Astrocyte (in vitro differentiated cells and primary cell): ENCODE measurements at places on chromosomes 1 and 21. TPM values are rescaled to one million over a fixed set of nuclear protein-coding genes. Genes with fewer than 3 reads are reported as not detected.
A peak's percentile ranks its signal among the peaks of the same experiment; 100 is the strongest.

GRCh38 chr21:44991538-44992483 is 52.0 kb downstream of the SLX9 start:
- no peak overlapping the region for H3K4me3 ChIP-seq
- no peak overlapping the region for H3K27ac ChIP-seq
- H3K4me1 ChIP-seq, result no peaks in the 10 kb centered on the region

Gene NR1I3
- not detected in 2 replicates for total RNA-seq

Gene LCE3D
- not detected in 2 replicates for total RNA-seq

- H3K36me3 ChIP-seq, result no peaks in the 10 kb centered on the region
- DNase-seq, result no peak
- H3K4me1 ChIP-seq, result peaks cover 3% of the 10 kb centered on the region
- no peak overlapping the region for H3K4me3 ChIP-seq
- no peak overlapping the region for H3K27ac ChIP-seq
These were observed 965 bp downstream of the ABCA4 start for GRCh38 chr1:94119796-94120569.

- H3K4me3 ChIP-seq, result no peak overlapping the region
- H3K27me3 ChIP-seq, result no peaks in the 10 kb centered on the region
- DNase-seq, result no peak
- no peak overlapping the region for H3K27ac ChIP-seq
These were observed 56.6 kb downstream of the ATG4C start for GRCh38 chr1:62840555-62840954.

- no peaks in the 10 kb centered on the region for H3K27me3 ChIP-seq
- DNase-seq, result peak; percentile 74
- no peaks in the 10 kb centered on the region for H3K36me3 ChIP-seq
These were observed 738.1 kb downstream of the ADGRL2 start for GRCh38 chr1:82538876-82539275.

GRCh38 chr1:179872558-179872957 is 5.0 kb downstream of the TOR1AIP2 start:
- DNase-seq, result no peak
- no peak overlapping the region for H3K4me3 ChIP-seq
- peaks cover 11% of the 10 kb centered on the region for H3K4me1 ChIP-seq
- no peaks in the 10 kb centered on the region for H3K27me3 ChIP-seq
- no peak overlapping the region for H3K27ac ChIP-seq
- H3K36me3 ChIP-seq, result peaks cover 13% of the 10 kb centered on the region

DNA sequence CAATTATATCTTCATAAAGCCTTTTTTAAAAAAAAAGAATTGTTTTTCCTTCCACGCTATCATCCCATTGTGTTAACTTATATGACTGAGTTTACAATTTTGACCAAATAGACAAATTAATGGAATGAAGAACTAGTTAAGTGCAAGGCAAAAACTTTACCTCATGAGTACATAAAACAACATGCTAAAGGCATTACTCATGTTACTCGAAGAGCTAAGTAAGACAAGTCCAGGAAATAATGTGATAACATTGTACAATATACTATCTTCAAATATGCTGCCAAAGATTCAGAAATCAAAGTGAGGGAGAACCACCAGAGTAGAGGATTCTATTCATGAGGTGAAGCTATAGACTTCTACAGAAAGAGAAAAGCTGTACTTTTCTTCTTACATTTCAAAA is 24.2 kb upstream of the DYNLT5 start:
- H3K27ac ChIP-seq, result no peak overlapping the region
- no peaks in the 10 kb centered on the region for H3K36me3 ChIP-seq
- DNase-seq, result peak; percentile 38
- H3K4me1 ChIP-seq, result peaks cover 3% of the 10 kb centered on the region
- H3K4me3 ChIP-seq, result no peak overlapping the region

DNA sequence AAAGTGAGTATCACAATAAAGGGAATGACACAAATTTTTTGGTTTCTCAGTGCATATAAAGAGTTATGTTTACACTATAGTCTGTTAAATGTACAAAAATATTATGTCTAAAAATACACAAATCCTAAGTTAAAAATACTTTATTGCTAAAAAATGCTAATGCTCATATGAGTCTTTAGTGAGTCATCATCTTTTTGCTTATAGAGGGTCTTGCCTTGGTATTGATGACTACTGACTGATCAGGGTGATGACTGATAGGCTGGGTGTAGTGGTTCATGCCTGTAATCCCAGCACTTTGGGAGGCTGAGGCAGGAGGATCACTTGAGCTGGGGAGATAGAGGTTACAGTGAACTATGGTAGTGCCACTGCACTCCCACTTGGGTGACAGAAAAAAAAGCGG is 12.9 kb upstream of the NUF2 start:
- no peaks in the 10 kb centered on the region for H3K36me3 ChIP-seq
- H3K27ac ChIP-seq, result no peak overlapping the region
- no peak for DNase-seq
- H3K4me1 ChIP-seq, result peaks cover 12% of the 10 kb centered on the region
- no peaks in the 10 kb centered on the region for H3K27me3 ChIP-seq

Gene UTS2
- not detected in 2 replicates for total RNA-seq

GRCh38 chr1:91234181-91234580 is 170.5 kb downstream of the HFM1 start:
- no peaks in the 10 kb centered on the region for H3K4me1 ChIP-seq
- H3K27ac ChIP-seq, result no peak overlapping the region
- no peaks in the 10 kb centered on the region for H3K36me3 ChIP-seq
- no peak for DNase-seq
- no peak overlapping the region for H3K4me3 ChIP-seq

Gene OR6F1
- not detected in 2 replicates for total RNA-seq

Gene CFHR1
- 0.23 TPM in 1 of 2 replicates, not detected in the other for total RNA-seq

GRCh38 chr1:94501426-94501825 is 40.1 kb downstream of the F3 start:
- H3K4me1 ChIP-seq, result no peaks in the 10 kb centered on the region
- H3K4me3 ChIP-seq, result no peak overlapping the region
- no peak for DNase-seq
- peaks cover 15% of the 10 kb centered on the region for H3K36me3 ChIP-seq
- no peak overlapping the region for H3K27ac ChIP-seq

Gene ATP5PO
- total RNA-seq, result 163 and 171 TPM in 2 replicates

DNA sequence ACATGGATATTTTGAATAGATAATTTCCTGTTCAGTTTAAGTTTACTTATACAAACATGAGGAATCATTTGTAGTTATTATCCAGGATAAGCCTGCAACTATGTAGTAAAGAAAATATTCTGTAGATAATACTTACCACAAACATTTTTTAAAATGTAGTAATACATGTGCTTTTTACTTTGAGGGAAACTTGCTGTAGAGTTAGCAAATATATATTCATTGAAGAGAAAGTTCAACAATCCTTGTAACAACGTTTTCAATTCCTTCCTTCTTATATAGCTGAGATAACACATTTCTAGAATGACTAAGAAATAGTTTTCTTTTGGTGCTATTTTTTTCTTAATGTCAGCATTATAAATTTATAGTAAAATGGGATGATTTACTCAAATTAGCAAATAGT is 664.6 kb upstream of the ADAMTS5 start:
- H3K36me3 ChIP-seq, result no peaks in the 10 kb centered on the region
- no peak overlapping the region for H3K27ac ChIP-seq
- H3K27me3 ChIP-seq, result no peaks in the 10 kb centered on the region
- H3K4me3 ChIP-seq, result no peak overlapping the region

Gene PTPN7
- 0.58 and 0.75 TPM in 2 replicates for total RNA-seq

GRCh38 chr1:116777831-116778830 is 23.9 kb downstream of the CD2 start:
- peaks cover 3% of the 10 kb centered on the region for H3K27me3 ChIP-seq
- H3K4me3 ChIP-seq, result no peak overlapping the region
- H3K4me1 ChIP-seq, result peaks cover 6% of the 10 kb centered on the region
- DNase-seq, result peak; percentile 81
- H3K36me3 ChIP-seq, result no peaks in the 10 kb centered on the region

- no peak for DNase-seq
- no peak overlapping the region for H3K27ac ChIP-seq
- no peaks in the 10 kb centered on the region for H3K36me3 ChIP-seq
These were observed 189.7 kb downstream of the KCNH1 start for GRCh38 chr1:210944252-210944651.

Gene FASLG
- total RNA-seq, result not detected in 2 replicates

Gene UBASH3A
- not detected in 2 replicates for total RNA-seq

- no peak for DNase-seq
- H3K4me1 ChIP-seq, result no peaks in the 10 kb centered on the region
- no peak overlapping the region for H3K4me3 ChIP-seq
- no peak overlapping the region for H3K27ac ChIP-seq
These were observed 239.0 kb downstream of the RHOU start for GRCh38 chr1:228974273-228974672.

GRCh38 chr1:20792196-20792595 is 5.1 kb upstream of the HP1BP3 start:
- no peaks in the 10 kb centered on the region for H3K36me3 ChIP-seq
- peak; percentile 91 for DNase-seq
- H3K27me3 ChIP-seq, result no peaks in the 10 kb centered on the region
- peaks cover 16% of the 10 kb centered on the region for H3K4me1 ChIP-seq
- H3K27ac ChIP-seq, result no peak overlapping the region
- no peak overlapping the region for H3K4me3 ChIP-seq

DNA sequence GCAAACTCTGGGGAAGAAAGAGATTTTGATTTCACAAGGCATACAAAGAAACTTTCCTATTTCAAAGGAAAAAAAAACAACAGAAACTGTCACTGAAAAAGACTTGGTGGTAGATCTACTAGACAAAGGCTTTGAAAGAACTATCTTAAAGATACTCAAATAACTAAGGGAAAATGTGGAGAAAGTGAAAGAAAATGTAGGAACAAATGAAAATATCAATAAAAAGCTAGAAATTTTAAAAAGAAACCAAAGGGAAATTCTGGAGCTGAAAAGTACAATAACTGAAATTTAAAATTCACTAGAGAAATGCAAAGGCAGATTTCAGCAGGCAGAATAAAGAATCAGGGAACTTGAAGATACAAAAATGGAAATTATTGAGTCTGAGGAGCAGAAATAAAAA is 6.2 kb downstream of the COL6A2 start:
- no peak overlapping the region for H3K27ac ChIP-seq
- H3K4me3 ChIP-seq, result peak overlapping the region; percentile 19
- peaks cover 3% of the 10 kb centered on the region for H3K4me1 ChIP-seq
- no peaks in the 10 kb centered on the region for H3K27me3 ChIP-seq

Gene OR10J1
- not detected in 2 replicates for total RNA-seq

DNA sequence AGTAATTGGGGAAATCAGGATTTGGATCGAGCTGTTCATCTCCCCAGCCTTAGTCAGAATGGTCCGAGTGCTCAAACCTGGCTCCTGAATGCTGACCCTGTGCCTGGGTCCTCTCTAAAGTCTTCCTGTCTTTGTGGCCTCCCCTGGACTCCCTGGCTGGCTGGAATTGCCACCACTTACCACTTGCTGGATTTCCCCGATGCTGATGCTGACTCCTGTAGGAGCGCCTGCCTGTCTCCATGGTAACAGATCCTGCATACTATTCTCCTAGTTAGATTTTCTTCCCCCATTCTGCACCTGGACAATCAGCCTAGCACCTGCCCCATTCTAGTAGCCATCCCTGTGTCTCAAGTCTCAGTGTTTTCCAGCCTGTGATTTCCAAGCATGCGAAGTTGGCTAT is 382.2 kb upstream of the ESRRG start:
- no peaks in the 10 kb centered on the region for H3K27me3 ChIP-seq
- no peaks in the 10 kb centered on the region for H3K4me1 ChIP-seq
- DNase-seq, result no peak
- no peak overlapping the region for H3K27ac ChIP-seq
- no peak overlapping the region for H3K4me3 ChIP-seq

- H3K36me3 ChIP-seq, result no peaks in the 10 kb centered on the region
- H3K4me3 ChIP-seq, result no peak overlapping the region
- no peak overlapping the region for H3K27ac ChIP-seq
- no peaks in the 10 kb centered on the region for H3K4me1 ChIP-seq
- H3K27me3 ChIP-seq, result peaks cover 1% of the 10 kb centered on the region
- DNase-seq, result no peak
These were observed 7.9 kb upstream of the ERO1B start for GRCh38 chr1:236289492-236290131.

GRCh38 chr21:26965040-26965906 is 1.6 kb downstream of the ADAMTS5 start:
- DNase-seq, result no peak
- H3K27ac ChIP-seq, result no peak overlapping the region
- H3K27me3 ChIP-seq, result peaks cover 15% of the 10 kb centered on the region
- H3K4me1 ChIP-seq, result peaks cover 4% of the 10 kb centered on the region

- H3K4me1 ChIP-seq, result peaks cover 27% of the 10 kb centered on the region
- H3K36me3 ChIP-seq, result no peaks in the 10 kb centered on the region
- H3K27ac ChIP-seq, result peak overlapping the region; percentile 72
These were observed 685 bp downstream of the CRTC2 start for GRCh38 chr1:153957744-153958110.

DNA sequence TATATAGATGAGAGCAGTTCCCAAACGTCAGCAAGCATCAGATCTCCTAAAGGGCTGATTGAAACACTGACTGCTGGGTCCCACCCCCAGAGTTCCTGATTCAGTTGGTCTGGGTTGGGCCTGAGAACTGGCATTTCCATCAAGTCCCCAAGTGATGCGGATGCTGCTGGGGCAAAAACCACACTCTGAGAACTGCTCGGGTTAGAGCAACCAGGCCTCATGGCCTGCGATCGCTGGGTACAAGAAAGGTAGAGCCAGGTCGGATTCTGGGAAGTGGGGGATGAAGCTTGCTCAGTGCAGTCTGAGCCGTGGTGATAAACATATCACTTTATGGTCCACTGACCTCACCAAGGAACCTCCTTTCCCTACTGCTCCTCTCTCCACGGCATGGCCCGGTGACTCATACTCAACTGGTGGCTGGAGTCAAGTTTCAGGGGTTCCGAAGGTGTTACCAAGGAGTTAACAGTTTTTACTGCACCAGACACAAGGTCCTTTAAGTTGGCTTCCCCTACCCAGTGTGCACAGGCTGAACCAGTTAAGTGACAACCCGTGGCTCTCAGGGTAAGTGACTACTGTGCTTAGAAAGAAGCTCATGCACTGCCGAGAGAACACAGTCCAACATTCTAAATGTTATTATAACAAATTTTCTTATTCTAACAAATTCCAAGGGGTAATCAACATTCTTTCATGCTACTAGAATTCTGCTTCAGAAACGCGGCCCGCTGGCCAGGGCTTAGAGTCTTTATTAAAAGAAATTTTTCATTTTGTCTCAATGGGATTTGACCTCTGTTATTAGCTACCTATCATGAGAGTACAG is 153.5 kb downstream of the TGFBR3 start:
- H3K27ac ChIP-seq, result peak overlapping the region; percentile 69
- H3K27me3 ChIP-seq, result no peaks in the 10 kb centered on the region
- peak; percentile 88 for DNase-seq
- H3K36me3 ChIP-seq, result no peaks in the 10 kb centered on the region

- no peaks in the 10 kb centered on the region for H3K36me3 ChIP-seq
- H3K27me3 ChIP-seq, result no peaks in the 10 kb centered on the region
- peak; percentile 82 for DNase-seq
- H3K27ac ChIP-seq, result no peak overlapping the region
These were observed 164.8 kb downstream of the TNFSF18 start for GRCh38 chr1:172885971-172886370.

DNA sequence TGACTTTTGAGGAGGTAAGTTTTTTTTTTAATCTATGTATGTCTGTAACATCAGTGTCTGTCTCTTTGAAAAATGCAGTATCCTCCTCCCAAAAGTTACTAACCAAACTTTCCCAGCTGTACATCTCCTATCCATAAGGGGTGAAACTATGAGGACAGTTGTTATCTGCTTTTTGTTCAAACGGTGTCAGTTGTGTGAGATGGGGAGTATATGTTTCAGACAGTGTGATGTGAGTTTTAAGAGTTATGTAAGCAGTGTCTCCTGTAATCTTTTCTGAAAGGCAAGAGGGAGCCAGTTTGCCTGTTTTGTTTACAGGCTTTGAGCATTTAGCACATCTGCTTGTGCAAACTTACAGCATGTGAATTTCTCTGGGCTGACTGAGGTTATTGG is 34.8 kb upstream of the CACYBP start:
- H3K4me3 ChIP-seq, result no peak overlapping the region
- H3K36me3 ChIP-seq, result no peaks in the 10 kb centered on the region
- peaks cover 26% of the 10 kb centered on the region for H3K27me3 ChIP-seq
